Suppressor macrophage treated with lipopolysaccharide for 4 hours (primary cell): ENCODE measurements at places on chromosomes 7 and 10.

GRCh38 chr7:136326045-136326609 lies 349.0 kb upstream of the MTPN start:
- no peak for DNase-seq

DNA sequence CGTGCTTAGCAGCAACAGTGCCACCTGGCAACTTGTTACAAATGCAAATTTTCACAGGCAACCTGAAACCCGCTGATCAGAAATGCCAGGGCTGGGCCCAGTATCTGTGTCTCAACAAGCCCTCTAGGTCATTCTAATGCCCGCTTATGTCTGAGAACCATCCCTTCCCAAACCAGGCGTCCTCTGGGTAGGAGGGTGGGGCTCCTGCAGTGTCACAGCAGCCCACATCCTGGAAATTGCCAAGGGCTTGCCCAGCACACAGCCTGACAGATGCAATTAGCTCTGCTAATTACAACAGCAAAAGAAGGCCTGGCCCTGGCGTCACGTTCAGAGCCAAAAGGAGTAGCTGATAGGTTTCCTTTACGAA lies 15.9 kb downstream of the ITPRIP start:
- DNase-seq, result peak; percentile 56

DNA sequence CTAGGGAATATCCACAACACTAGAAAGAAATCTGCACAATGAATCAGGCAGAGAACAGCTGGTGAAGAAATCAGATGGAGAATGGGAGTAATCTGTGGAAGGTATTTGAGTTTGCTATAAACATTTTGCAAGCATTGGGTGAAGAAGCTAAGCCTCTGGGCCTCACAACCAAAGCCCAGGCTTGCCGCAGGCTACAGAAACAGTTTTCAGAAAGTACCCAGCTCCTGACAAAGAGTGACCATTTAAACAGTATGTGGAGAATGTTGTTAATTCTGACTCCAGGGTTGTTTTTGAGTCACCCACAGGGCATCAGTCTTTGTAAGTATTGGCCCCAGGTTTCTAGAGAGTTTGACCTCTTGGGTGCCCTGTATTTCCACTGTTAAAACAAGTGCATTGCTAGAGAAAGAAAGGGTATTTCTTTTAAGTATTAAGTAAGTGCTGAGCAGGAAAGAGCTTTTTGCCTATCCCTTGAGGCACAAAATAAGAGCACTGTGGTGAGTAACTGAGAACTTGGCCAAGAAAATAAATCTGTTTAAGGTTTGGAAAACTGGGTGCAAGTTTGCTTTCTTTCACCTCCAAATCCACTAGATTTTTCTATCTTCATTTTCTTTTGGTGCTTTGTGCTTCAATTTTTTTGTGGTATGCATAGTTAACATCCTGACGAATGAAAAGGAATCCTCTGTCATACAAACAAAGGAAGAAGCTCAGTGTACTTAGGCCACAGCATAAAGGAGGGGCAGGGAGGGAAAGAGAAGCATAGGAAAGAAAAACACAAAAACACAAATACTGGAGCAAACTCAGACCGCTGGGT lies 691.8 kb downstream of the SUGCT start:
- no peak for DNase-seq

GRCh38 chr7:45918556-45918955 lies 2.5 kb downstream of the IGFBP3 start:
- DNase-seq, result no peak

- no peak for DNase-seq
Measured at GRCh38 chr7:158077151-158077840, 510.3 kb downstream of the PTPRN2 start.

DNA sequence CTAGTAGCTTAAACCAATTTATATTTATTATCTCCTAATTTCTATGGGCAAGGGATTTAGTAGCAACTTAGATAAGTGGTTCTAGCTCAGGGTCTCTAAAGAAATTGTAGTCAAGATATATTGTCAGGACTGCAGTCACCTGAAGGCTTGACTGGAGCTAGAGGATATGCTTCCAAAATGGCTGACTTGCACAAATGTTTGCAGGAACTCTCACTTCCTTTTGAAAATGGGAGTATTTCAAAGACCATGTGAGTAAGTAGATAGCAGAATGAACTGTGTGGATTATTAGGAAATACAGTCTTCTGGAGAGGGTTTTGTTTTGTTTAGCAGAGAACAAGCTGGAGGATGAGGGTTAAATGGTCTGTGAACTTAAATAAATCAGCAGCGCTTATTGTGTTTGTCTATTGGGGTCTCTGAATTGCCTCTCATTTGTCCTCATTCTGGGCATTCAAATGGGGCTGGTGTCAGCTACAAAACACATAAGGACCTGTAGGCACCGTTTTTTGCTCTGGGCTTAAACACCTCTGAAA lies 524.6 kb downstream of the LRMDA start:
- peak; percentile 61 for DNase-seq

DNA sequence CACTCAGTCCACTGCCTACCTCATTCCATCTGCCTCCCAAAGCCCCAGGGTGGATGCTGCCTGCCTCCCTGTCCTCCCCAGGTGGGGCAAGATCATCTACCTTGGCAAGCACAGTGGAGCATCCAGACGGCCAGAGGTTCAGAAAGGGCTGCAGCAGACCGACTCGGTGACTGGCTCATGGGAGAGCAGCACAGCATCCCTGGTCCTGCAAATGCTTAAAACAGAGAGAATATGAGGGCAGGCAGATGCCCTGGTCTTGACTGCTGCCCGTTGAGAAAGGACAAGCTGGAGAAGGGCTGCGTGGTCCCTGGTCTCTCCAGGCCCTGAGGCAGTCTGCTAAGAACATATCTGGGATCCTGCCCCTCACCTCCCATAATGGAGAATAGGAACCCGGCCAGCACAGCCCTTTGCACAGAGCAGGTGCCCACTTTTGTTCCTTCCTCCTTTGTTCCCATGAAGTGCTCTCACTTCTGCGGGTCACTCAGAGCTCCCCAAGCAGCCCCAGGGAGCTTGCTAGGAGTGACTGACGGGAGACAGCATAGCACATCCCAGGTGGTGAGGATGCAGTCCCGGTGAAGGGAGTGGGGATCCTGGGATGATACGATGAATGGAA lies 1.4 kb downstream of the HPS1 start:
- no peak for DNase-seq

- no peak for DNase-seq
Measured at GRCh38 chr7:107865956-107866775, 24.8 kb upstream of the DLD start.

DNA sequence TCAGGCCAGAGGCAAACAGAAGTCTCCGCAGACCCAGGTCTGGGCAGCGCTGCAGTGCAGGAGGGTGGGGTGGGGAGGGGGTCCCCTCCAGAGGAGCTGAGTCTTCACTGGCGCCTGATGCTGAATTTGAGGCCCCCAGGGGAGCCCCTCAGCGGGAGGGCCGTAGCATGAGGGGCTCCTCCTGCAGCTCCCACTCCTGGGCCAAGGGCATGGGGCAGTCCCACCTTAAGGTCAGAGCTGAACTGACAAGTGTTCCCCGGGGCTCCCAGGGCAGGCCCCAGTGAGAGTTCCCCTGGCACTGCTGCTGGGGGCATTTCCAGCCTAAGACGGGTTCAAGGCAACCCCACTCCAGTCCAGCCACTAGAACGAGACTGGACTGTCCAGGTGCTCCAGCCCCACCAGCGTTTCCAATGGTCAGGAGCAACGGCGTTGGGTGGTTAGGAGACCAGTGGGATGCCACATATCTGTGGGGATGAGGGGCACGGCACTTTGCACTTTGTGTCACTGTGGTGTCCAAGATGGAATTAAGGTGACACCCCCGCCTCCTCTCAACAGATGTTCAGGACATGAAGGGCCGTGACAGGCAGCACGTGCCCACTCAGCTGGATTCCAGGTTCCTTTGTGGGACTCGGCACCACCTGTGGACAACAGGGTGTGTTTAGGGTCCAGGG lies 139.1 kb downstream of the PTPRN2 start:
- DNase-seq, result no peak

DNA sequence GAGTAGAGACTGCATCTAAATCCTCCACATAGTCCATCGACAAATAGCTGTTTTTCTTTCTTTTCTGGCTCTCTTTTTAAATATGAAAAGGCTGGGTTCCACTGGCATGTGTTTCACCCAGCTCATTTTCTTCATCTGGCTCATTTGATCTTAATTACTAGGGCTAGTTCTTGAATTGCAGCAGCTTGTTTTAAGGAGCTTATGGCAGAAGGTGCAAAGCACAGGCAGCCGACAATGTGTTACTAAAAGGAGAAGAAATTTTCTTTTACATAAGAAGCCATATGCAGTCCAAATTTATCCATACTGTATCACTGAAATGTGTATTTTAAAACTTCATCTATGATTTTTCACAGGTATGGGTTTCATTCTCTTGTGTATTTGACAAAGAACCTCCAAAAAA lies 205.6 kb upstream of the PTER start:
- DNase-seq, result no peak

GRCh38 chr10:122116331-122116730 lies 127.4 kb downstream of the TACC2 start:
- no peak for DNase-seq

- DNase-seq, result no peak
Measured at GRCh38 chr7:125391921-125392320, 462.3 kb upstream of the POT1 start.

DNA sequence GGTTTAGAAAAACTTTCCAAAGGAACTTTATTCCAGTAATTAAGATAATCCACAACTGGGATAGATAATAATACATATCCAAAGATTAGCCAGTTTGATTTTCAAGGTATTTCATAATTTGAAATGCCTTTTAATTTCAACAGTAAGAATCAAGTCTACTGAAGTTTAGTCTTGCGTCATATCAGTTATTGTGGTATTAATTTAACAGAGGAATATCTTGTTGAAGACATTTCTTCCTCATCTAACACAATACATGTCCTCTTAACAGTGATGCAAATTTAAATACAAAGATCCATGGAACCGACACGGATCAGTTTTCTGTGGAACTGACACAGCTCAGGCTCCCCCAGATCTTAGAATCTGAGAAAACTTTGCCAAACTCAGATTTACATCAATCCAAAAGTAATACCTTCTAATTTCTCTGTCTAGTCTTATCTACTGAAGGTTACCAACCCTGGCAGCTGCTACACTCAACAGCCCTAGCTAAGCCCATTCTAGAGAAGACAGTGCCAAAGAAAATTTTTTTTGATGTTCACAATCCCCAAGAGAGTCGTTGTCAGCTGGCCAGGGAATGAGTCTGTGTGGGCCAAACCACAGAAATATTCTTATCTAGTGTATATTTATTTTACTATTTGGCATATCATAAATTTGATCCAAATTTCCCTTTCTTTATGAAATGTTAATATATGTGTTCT lies 365.2 kb upstream of the MEOX2 start:
- no peak for DNase-seq

DNA sequence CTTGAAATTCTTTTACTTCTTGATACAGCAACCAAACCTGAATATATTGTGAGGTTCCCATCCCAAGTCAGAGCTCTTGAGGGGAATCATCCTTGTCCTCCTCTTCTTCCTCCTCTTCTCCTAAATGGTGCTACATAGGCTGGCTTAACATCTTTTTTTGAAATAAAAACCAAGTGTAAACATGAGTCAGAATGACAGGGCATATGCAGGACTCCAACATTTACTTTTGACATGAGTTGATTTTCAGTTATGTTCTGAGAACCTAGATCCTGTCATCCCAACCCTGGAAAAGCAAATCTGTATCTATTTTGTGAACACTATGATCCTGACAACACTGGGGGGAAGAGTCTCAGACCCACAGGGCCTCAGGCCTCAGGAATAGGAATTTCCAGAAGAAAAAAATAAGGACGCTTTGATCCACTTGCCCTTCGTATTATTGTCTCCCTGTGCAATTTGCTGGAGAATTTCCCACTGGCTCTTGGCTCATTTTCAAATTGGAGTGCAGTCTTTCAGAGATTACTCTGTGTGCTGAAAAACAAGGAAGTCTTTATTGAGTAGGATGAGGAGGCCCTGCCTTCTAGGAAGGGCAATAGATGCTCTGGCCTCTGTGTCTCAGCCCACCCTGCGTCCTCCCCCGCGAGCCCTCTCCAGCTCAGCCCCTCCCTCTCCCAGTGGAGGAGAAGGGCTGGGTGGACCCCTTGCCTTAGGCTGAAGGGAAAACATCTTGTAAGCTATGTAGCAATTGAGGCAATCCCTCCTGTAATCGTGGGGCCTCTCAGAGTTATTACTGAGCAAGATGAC lies 121.6 kb downstream of the CREB5 start:
- DNase-seq, result no peak

GRCh38 chr10:85858776-85859515 lies 507.6 kb downstream of the GRID1 start:
- DNase-seq, result no peak

DNA sequence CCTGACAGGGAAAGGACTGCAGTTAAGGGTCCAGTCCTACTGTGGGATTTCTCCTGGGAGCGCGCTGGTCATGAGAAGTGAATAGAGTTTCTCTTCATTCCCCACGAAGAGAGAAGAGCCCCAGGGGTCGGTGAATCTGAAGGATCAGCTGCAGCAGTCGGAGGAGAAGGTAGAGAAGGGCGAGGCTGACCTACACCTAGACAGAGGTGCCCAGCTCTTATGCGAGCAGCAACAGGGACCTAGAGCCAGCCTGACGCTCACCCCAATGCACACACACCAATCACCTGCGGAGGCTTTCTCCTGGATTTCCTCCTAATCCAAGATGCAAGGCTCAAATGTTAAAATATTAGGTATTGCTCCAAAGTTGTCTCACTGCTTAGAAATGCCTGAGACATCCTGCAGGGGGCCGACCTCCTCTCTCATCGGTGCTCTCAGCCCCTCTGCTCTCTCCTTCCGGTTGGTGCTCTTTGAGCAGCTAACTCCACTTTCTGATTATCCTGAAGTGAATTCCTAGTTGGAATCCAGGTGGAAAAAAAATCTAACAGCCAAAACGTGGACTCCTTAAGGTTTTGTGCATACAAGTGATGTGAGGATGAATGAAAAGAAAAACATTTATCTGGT lies 176.4 kb downstream of the AHR start:
- no peak for DNase-seq

GRCh38 chr7:146922782-146923181 lies 806.2 kb downstream of the CNTNAP2 start:
- DNase-seq, result no peak

DNA sequence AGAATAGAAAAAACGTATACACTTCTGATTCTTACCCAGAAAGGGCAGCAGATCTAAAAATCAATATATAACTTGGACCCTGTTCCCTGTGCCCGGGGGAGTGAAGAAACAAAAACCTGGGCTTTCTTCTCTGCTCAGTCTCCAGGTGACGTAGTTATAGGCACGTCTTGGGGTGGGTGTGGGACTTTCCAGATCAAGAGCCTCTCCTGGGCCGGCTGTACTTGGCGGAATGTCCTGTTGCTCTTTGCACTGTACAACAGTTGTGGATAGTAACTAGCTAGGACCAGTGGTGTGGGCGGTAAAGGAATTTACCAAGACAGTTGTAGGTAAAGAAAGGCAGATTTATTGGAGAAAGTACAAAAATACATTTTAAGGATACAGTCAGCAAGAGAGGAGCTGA lies 40.4 kb upstream of the STEAP4 start:
- no peak for DNase-seq

DNA sequence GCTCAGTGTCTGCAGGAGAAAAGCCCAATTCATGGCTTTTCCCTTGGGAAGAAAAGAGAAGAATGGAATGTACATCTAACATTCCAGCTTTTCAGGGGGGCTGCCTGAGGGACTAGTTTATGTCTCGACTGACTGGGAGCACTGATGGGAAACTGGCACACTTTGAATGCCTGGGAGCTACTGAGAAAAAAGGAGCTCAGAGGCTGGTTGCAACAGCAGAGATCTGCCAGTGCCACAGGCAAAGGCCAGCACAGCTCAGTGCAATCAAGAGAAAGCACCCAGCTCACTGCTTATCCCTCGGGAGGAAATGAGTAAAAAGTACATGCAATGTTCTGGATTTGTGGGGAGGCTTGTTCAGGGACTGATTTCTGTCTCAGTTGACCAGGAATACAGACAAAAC lies 226.2 kb downstream of the COBL start:
- no peak for DNase-seq
